ENCODE measurements at places on chromosomes 12 and 14.
A peak's percentile ranks its signal among the peaks of the same experiment; 100 is the strongest.

DNA sequence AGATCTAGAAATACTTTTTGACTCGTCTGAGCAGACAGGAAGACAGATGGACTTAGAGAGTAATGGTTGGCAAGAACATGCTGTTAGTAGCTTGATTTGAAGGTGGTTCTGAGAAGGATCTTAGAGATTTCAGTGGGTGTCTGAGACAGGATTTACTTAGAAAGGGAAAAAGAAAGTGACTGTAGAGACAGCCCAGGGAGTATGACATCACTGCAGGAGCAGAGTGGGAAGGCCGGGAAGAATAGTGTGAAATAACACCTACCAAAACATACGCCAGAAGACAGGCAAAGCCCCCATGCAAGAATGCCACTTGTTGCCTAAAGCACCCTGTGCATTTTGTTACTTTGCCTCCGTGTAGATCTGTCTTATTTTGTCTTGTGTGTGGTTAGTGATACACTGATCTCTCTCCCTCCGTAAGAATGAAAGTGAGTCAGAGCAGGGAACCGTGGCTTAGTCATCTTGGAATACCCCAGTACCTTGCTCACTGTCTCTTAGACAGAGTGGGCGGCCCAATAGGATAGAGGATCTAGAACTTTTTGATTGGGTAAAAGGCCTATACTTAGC lies 161.3 kb upstream of the IFNG-AS1 start:
- H3K36me3 ChIP-seq: no peaks in the 10 kb centered on the region
- no peaks in the 10 kb centered on the region for H3K27me3 ChIP-seq
- H3K4me1 ChIP-seq: peaks cover 5% of the 10 kb centered on the region
- H3K27ac ChIP-seq: no peak overlapping the region
- H3K4me3 ChIP-seq: no peak overlapping the region
- peak; percentile 3 for DNase-seq

DNA sequence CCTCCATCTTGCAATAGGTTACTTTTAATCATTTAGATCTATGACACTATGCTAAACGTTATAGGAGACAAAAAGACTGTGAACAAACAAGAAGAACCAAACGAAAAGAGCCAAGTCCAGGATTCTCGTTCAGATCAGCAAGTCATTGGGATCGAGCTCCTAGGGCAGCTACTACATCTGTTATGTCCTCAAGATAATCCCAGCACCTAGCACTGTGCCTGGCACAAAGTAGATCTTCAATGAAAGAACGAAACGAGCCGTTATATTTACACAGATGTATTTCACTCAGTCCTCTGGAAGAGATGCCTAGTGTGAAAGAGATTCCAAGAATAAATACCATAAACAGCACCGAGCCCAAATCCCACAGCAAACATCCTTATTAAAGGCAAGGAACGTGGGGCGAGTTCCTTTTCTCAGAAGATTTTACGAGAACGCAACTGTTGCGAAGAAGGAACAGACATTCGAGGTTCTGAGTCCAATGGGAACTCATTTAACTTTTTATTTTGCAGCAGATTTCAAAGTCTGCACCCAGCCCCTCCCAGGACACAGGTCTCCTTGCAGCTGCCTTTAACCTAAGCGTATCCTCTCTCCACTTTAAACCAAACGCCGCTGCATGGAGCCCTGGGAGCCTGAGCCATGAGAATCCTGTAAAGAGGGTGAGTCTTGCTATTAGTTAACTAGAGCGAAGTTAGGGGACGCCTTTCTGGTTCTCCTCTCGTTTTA lies 544 bp upstream of the TDP1 start:
- peak overlapping the region; percentile 96 for H3K27ac ChIP-seq
- peaks cover 26% of the 10 kb centered on the region for H3K4me1 ChIP-seq
- peak overlapping the region; percentile 84 for H3K4me3 ChIP-seq
- no peaks in the 10 kb centered on the region for H3K27me3 ChIP-seq

DNA sequence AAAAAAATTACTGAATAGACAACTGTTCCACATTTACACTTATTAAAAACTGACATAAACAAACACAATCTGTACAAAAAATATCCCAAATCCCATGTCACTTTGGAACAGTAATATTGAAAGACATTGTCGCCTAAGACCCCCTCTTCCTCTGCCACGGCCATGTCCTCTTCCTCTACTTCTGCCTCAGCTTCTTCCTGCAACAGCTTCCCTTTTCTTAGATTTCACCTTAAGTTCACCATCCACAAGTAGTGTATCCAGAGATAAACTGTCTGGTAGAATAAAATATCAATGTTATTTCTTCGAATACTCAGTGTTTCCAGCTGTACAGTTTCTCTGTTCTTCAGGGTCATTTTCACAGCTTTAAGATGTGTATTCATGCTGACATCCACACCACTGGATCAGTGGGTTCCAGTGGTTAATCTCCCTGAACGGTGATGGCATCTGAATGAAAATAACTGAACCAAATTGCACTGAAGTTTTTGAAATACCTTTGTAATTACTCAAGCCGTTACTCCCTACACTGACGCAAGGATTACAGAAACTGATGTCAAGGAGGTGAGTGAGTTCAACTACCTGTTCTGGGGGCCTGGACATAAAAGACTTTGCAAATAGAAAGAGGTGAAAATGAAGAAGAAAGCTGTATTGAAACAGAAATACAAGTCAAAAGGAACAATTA lies 208.5 kb downstream of the C12orf50 start:
- H3K36me3 ChIP-seq: no peaks in the 10 kb centered on the region
- no peak overlapping the region for H3K27ac ChIP-seq
- no peak for DNase-seq
- no peak overlapping the region for H3K4me3 ChIP-seq
- H3K4me1 ChIP-seq: no peaks in the 10 kb centered on the region

- no peak for DNase-seq
- no peaks in the 10 kb centered on the region for H3K36me3 ChIP-seq
- no peak overlapping the region for H3K4me3 ChIP-seq
- no peaks in the 10 kb centered on the region for H3K27me3 ChIP-seq
Measured at GRCh38 chr12:1279050-1279449, 288.0 kb downstream of the ERC1 start.

DNA sequence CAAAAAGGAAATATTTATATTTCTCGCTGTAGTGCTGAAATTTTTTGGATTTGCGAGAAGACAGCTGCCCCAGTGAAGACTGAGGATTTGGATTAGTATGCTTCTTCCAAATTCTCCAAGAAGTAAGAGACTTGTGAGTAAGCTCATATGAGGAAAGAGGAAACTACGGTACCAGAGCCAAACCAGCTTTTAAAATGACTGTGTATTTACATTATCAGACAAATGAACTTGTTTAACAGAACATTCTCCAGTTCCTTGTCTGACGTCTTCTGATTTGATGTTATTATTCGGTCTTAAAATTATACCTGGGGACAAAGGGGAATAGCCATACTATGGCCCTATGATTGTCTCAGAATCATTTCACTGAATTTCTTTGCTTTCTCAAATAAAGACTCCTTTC lies 8.0 kb downstream of the CLEC12B start:
- H3K36me3 ChIP-seq: no peaks in the 10 kb centered on the region
- no peak overlapping the region for H3K27ac ChIP-seq
- DNase-seq: no peak
- no peak overlapping the region for H3K4me3 ChIP-seq

- H3K27ac ChIP-seq: no peak overlapping the region
- no peaks in the 10 kb centered on the region for H3K36me3 ChIP-seq
Measured at GRCh38 chr12:18951218-18951617, 178.3 kb upstream of the PLEKHA5 start.

DNA sequence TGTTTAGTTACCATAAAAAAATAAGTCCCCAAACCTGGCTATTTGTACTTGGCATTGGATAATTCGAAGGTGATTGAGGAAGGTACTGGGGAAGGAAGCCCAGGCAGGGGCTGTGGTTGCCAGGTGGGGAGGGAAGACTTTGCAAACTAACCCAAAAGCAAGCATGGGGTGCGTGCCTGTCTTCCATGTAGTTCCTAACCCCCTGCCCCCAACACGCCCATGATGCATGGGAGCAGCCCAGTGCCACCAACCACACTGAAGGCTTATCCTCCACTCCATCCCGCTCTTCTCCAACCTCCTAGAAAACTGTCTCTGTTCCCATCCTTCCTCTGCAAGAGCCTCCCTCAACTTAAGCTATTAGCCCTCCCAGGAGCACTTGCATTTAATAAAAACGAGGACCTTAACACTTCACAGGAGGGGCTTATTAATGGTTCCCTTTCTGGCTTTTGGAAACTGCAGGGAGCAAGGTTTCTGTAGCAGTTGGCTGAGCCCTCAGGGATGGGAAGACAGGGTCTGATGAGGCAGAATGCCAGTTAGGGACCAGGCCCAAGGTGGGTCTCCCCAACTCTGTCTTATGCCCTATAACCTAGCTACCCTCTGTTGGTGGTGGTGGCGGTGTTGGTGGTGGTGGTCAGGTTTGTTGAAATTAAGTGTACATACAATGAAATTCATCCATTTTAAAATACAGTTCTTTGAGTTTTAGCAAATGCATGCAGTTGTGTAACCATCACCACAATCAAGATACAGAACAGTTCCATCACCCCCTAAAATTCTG lies 96.0 kb downstream of the ZFP36L1 start:
- DNase-seq: no peak
- no peaks in the 10 kb centered on the region for H3K36me3 ChIP-seq
- H3K4me3 ChIP-seq: no peak overlapping the region
- H3K27me3 ChIP-seq: no peaks in the 10 kb centered on the region
- no peaks in the 10 kb centered on the region for H3K4me1 ChIP-seq
- no peak overlapping the region for H3K27ac ChIP-seq

DNA sequence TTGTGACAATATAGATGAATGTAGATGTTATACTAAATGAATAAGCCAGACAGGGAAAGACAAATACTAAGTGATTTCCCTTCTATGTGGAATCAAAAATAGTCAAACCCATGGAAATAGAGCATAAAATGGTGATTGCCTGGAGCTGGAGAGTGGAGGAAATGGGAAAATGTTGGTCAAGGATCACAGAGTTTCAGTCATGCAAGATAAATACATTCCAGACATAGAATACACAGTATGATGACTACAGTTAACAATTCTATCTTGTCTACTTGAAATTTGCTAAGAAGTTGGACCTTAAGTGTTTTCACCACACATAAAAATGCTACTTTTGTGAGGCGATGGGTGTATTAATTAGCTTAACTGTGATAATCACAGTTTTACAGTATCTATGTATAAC lies 1182.7 kb downstream of the AACS start:
- no peak overlapping the region for H3K27ac ChIP-seq
- no peaks in the 10 kb centered on the region for H3K27me3 ChIP-seq
- no peaks in the 10 kb centered on the region for H3K4me1 ChIP-seq
- H3K4me3 ChIP-seq: no peak overlapping the region
- H3K36me3 ChIP-seq: no peaks in the 10 kb centered on the region

DNA sequence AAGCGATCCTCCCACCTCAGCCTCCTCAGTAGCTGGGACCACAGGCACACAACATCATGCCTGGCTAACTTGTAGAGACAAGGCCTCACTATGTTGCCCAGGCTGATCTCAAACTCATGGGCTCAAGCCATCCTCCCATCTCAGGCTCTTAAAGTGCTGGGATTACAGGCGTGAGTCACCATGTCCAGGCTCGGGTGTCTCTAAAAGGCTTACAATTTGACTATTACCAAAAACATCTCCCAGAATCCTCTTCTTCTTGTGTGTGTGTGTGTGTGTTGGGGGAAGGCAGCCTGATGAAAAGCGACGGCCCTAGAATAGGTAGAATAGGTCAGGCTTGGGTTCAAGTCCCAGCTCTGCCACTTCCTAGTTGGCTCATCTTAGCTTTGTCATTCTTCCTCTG lies 16.8 kb downstream of the MSI1 start:
- no peaks in the 10 kb centered on the region for H3K27me3 ChIP-seq
- no peak overlapping the region for H3K4me3 ChIP-seq
- no peak overlapping the region for H3K27ac ChIP-seq
- no peak for DNase-seq
- H3K36me3 ChIP-seq: no peaks in the 10 kb centered on the region

- peaks cover 3% of the 10 kb centered on the region for H3K36me3 ChIP-seq
- peak overlapping the region; percentile 87 for H3K4me3 ChIP-seq
- no peaks in the 10 kb centered on the region for H3K27me3 ChIP-seq
- H3K27ac ChIP-seq: peak overlapping the region; percentile 97
Measured at GRCh38 chr12:4270831-4271716, 2.5 kb upstream of the CCND2 start.

GRCh38 chr14:99252940-99253868 lies 18.8 kb downstream of the BCL11B start:
- DNase-seq: peak; percentile 59
- peaks cover 93% of the 10 kb centered on the region for H3K4me1 ChIP-seq
- peak overlapping the region; percentile 41 for H3K4me3 ChIP-seq
- peaks cover 62% of the 10 kb centered on the region for H3K36me3 ChIP-seq

- H3K27me3 ChIP-seq: no peaks in the 10 kb centered on the region
- no peaks in the 10 kb centered on the region for H3K4me1 ChIP-seq
- no peak overlapping the region for H3K4me3 ChIP-seq
- H3K36me3 ChIP-seq: peaks cover 71% of the 10 kb centered on the region
Measured at GRCh38 chr12:112964915-112965314, 13.4 kb upstream of the OAS2 start.

DNA sequence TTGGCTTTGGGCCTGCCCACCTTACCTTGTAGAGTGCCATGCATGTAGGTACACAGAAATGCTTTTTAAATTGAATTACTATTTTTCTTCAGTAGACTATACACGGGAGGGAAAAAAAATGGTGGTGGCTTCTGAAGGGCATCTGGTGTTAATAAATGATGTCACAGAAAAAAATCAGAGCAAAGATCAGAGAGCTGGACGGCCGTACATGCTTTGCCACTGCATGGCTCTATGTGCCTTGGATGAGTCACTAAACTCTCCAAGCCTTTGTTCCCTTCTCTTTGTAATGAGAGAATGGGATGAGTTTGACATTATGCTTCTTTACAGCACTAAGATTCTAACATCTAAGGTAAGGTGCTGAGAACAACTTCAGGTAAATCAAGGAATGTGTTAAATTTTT lies 376.4 kb upstream of the DDHD1 start:
- DNase-seq: no peak
- H3K36me3 ChIP-seq: no peaks in the 10 kb centered on the region
- H3K27me3 ChIP-seq: no peaks in the 10 kb centered on the region
- H3K4me1 ChIP-seq: no peaks in the 10 kb centered on the region
- no peak overlapping the region for H3K4me3 ChIP-seq
- no peak overlapping the region for H3K27ac ChIP-seq

GRCh38 chr12:32047357-32048212 lies 59.1 kb upstream of the BICD1 start:
- no peak overlapping the region for H3K27ac ChIP-seq
- no peaks in the 10 kb centered on the region for H3K36me3 ChIP-seq
- no peaks in the 10 kb centered on the region for H3K27me3 ChIP-seq
- no peak for DNase-seq
- no peak overlapping the region for H3K4me3 ChIP-seq
- no peaks in the 10 kb centered on the region for H3K4me1 ChIP-seq
